ENCODE measurements at places on chromosomes 1 and 21. TPM values are rescaled to one million over a fixed set of nuclear protein-coding genes. Genes with fewer than 3 reads are reported as not detected.

Gene PRDM16
- total RNA-seq, result not detected

Gene FRRS1
- 3.2 TPM for total RNA-seq

Gene CD244
- total RNA-seq, result 64.4 TPM

Gene LRRC53
- not detected for total RNA-seq

Gene CASZ1
- total RNA-seq, result 17.8 TPM

Gene PRAMEF20
- total RNA-seq, result not detected

- DNase-seq, result no peak
These were observed 17.5 kb upstream of the ALPL start for GRCh38 chr1:21491488-21492355.

DNA sequence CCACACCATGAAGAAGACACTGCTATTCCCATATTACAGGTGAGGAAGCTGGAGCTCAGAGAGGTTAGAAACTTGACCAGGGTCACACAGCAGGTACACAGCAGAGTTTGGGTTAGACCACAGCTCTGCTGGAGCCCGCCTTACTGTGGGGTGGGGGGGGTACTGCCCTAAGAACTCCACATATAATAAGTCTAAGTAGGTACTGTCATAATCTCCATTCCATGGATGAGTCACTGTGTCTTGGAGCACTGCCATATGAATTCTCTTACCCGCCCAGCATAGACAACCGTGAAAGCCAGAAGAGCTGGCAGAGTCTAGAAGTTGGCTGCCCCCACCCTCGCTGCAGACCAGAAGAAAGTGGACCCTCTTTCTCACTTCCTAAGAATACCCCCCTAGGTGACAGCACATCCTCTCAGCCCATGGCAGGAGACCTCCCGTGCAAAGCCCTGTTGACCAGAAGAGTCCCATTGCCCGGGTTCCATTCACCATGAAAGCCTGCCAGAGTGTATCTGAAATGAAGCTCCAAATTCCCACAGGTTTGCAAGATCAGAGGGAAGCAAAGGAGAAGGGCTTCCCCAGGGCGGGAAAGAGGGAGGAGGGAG lies 5.2 kb upstream of the PLA2G2D start:
- no peak for DNase-seq

DNA sequence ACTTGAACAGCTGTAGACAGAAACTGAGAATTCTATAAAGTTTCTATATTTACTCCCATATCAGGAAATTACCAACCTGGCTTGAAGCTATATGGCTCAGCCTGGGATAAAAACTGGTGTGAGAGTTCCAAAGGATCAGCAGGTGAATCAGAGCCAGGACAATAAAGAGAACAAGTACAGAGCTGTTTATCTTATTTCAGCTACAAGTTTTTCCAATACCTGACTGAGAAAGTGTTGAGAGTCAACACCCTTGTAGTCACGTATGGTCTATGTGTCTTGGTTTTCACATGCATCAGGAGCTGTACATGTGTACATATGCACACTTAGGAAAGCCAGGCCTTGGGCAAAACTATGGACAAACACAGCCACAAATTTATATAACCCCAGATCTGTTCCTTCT lies 40.7 kb upstream of the CXADR start:
- DNase-seq, result no peak

DNA sequence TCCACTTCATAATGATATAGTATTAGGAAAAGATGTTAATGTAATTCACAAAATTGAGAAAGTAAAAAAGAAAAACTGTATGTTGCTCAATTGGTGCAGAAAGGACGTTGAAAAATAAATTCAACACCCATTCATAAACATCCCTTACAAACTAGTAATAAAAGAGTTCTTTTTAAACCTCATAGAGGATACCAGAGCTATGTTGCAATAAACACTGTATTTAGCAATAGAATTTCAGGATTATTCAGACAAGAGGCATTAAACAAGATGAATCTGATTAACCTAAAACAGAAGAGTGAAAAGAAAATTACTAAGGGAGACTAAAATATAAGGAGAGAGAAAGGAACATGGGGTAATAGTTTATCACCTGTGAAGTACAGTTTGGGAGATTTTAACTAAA lies 154.8 kb downstream of the NTPCR start:
- DNase-seq, result no peak

GRCh38 chr1:11806307-11806936 lies 431 bp downstream of the CLCN6 start:
- peak; percentile 39 for DNase-seq

GRCh38 chr1:71755441-71755840 lies 526.9 kb downstream of the NEGR1 start:
- DNase-seq, result no peak

DNA sequence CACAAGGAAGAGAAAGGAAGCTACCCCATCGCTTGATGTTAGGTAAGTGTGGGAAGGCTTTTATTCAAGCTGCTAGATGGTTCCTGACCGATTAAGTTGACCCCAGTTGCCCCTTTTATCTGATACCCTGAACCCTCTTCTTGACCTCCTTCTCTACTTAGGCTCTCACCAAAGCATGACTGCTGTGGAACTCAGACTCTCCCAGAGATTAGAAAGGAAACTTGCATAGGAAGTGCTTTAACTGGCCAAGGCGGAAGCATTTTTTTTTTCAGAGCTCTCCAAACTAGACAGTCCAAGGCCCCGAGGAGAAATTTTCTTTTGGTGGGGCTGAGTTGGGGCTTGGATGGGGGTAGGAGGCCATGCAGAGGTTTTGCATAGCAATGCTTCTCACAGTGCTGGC lies 101.3 kb upstream of the USP24 start:
- DNase-seq, result no peak

GRCh38 chr1:21909787-21910503 lies 27.2 kb downstream of the HSPG2 start:
- no peak for DNase-seq

DNA sequence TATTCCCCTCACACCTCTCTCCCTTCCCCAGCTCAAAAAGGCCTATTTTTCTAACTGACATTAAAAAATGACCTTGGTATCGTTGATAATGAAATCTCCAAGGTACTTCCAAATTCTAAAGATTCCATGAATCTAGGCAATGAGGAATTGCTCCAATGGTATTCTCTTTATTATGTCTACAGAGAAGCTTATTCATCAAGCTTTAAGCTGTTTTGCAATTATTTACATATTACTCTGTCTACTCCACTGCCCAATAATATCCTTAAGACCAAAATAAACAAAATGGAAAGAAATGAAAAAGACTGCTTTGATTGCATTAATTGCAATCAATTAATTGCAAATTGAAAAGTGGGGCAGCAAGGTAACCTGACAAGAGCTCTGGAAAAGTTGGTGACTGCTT lies 7.9 kb downstream of the PLPP3 start:
- DNase-seq, result no peak

DNA sequence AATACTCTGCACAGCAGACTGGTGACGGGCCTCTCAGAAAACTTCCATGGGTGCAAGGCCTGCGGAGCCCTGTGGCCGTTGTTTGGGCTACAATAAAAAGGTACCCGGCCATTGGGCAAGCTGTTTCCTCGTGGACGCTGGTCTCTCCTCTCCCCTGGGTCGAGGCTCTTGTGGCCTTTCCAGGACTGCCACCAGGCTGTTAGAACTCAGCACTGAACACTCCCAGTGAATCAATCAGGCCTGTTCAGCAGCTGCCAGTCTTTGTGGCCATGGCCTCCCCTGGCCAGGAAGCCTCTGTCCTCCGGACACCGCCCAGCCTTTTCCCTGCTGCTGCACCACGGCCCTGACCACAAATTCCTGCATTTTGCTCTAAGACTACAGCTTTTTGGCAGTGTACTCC lies 33.0 kb upstream of the ACTRT2 start:
- peak; percentile 18 for DNase-seq

DNA sequence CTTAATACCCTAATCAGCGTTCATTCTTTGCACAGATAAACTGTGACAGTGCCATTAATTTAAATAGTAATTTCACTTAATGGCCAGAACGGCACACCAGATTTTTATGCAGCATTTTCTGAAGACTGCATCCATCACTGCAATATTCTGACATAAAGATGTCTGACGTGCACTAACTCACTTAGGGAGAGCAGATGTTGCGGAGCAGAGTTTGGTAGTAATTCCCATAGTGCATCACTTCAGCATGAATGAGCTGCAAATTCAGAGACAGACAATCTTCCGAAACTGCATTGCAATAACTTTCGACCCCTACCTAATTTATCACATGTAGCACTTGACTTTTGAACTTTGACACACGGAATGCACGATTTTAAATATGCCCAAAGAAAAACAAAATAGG lies 225.3 kb downstream of the KCTD3 start:
- no peak for DNase-seq
